ENCODE measurements at places on chromosomes 11 and 22.

DNA sequence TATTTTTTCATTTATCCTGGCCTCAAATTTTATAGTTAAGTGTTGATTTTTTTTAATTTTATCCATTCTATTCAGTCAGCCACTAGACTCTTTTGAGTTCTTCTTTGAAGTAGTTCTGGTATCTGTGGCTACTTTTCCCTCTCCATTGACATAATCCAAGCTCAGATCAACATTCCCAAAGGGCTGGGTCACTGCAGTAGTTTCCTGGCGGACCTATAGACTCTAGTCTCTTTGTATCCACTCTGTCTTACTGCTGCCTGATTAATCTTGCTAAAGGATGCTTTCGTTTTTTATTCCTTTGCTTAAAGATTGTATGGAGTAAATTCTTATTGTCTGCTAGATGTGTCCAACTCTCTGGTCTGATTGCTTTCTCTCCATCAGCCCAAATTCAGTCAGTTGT is 87.6 kb downstream of the UVRAG start:
- no peak for DNase-seq

GRCh38 chr11:100793525-100793924 is 106.4 kb downstream of the ARHGAP42 start:
- no peak for DNase-seq

GRCh38 chr11:17742019-17742418 is 7.4 kb downstream of the KCNC1 start:
- no peak for DNase-seq

- DNase-seq: no peak
Measured at GRCh38 chr22:37328017-37328416, 45.7 kb downstream of the CYTH4 start.

- DNase-seq: peak; percentile 56
Measured at GRCh38 chr22:43110927-43111623, 525 bp downstream of the BIK start.

DNA sequence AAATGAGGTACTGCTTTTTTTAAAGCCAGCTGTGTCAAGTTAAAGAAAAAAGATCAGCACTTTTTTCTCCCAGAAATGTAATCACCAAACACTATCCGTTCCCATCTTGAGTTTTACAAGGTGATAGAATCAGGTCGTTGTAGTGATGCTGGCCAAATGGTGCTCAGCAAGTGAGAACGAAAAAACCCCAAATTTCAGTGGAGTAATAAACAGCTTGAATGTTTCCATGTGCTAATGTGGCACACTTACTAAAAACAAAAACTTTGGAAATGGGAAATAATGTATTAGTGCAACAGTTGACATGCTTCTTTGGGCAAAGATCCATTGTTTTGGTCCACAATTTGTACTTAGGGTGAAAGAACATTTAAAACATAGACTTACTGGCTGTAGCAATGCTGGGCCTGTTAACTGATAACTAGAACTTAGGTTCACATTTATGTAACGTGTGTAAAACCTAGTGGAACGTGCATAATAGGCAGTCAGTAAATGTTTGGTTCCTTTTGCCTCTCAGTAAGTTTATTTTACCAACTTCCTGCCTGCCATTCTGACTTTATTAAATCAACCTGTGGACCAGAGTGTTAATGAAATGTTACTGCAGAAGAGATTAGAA is 15.4 kb upstream of the GDPD4 start:
- no peak for DNase-seq

GRCh38 chr11:75264356-75264755 is 23.8 kb downstream of the TPBGL start:
- no peak for DNase-seq

- no peak for DNase-seq
Measured at GRCh38 chr11:65207918-65208784, 26.4 kb downstream of the CAPN1 start.

- no peak for DNase-seq
Measured at GRCh38 chr11:7964873-7965272, 374 bp downstream of the NLRP10 start.

GRCh38 chr11:16796311-16796710 is 57.9 kb downstream of the C11orf58 start:
- no peak for DNase-seq

- DNase-seq: no peak
Measured at GRCh38 chr11:102306048-102306597, 11.2 kb upstream of the BIRC3 start.

- no peak for DNase-seq
Measured at GRCh38 chr11:27545035-27545434, 38.5 kb upstream of the LIN7C start.

- peak; percentile 64 for DNase-seq
Measured at GRCh38 chr11:70176940-70177689, 26.0 kb upstream of the FADD start.

- no peak for DNase-seq
Measured at GRCh38 chr11:1770061-1770460, 6.3 kb upstream of the CTSD start.

- DNase-seq: no peak
Measured at GRCh38 chr11:116110356-116110755, 606.1 kb upstream of the CADM1 start.

GRCh38 chr22:39205344-39206021 is 39.3 kb downstream of the PDGFB start:
- peak; percentile 64 for DNase-seq

DNA sequence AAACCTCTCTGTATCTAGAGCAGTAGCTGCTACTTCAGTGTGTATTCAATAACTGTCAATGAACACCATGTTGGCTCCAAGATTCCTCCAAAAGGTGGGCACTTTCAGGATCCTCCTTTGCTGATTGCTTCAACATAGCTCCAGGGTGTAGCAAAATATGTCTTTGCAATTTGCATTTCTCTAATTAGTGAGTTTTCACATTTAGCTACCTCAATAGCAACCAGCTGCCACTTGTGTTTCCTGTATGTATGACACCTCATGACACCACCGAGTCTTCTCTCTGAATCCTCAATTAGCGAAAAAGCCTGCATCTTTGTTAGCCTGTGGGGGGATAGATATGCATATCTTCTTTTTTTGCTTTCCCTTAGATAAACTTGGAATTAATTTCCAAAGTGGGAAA is 898.3 kb upstream of the FAT3 start:
- DNase-seq: no peak

GRCh38 chr11:93519179-93519578 is 24.0 kb downstream of the SMCO4 start:
- no peak for DNase-seq

DNA sequence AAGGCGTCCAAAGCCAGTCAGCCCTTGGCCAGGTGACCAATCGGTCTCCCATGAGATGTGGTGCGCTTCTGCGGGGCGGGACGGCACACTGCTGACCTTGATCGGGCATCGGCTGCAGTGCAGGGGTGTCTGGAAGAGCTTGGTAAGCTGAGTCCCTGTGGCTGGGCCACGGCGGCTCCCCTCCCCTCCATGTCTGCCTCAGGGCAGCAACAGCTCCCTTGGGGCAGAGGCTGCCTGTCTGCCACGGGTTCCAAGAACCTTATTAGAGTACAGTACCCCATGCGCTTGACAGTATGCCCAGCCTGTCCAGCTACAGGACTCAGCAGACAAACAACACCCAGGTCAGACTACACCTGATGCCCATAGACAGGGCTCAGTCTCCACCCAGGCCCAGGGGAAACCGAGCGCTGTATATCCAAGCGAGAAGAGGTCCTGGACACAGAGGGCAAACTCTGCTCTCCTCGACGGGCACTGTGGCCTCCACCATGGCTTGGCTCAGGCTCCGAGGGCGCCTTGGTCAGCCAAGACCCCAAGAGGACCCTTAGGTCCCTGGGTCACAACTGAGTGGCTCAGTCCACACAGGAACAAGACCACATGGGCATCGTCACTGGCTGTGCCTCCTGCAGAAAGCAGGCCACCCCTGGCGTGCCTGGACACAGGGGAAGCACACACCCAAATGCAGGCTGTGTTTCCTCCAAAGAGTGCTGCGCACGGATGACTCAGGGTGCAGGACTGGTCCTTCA is 18.9 kb downstream of the TSPAN32 start:
- no peak for DNase-seq

DNA sequence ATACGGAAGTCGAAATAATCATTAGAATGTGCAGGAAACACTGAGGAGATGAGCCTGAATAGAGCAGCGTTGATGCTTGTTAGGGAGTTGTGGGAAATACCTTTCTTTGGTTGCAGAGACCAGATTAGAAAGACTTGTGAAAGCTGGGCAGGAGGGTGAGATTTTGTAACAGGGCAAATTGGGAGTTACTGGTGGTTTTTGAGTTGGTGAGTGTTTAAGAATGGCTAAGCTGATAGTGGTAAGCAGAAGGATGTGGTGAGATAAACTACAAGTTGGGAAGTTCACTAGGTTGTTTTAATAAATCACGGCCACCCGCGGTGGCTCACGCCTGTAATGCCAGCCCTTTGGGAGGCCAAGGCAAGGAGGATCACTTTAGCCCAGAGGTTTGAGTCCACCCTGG is 34.4 kb downstream of the MCAM start:
- peak; percentile 52 for DNase-seq

DNA sequence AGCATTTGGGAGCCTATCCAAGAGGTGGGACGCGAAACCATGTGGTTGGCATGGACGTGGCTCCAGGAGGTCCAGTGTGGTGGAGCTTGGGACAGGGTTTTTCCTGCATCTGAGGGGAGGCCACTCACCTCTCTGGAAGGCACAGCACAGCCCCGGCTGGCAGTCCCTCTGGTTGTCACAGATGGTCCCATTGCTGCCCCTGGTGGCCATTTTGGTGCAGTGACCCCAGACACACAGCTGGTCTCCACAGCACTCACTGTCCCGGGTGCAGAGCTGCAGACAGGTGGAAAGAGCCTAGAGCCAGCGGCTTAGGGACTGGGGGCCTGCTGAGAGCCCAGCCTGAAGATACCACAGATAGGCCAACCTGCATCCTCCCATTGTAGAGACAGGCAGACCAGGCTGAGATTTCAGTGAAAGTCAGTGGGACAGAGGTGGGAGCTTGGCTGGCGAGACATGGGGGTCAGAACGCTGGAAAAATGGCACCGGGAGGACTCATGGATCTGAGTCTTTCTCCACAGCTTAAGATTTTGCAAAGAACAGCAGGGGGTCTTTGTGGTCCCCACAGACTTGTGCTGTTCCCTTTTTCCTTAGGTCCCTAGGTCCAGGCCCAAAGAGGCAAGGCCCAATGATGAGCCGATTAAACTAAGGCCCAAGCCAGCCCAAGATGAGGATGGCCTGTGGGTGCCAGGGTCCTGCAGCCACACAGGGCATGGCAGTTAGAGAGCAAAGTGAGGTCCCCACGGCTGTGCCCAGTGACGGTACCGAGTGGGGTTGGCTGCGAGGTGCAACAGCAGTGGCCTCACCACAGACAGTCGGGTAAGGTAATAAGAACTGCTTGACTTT is 41.4 kb downstream of the DKK3 start:
- DNase-seq: peak; percentile 52

DNA sequence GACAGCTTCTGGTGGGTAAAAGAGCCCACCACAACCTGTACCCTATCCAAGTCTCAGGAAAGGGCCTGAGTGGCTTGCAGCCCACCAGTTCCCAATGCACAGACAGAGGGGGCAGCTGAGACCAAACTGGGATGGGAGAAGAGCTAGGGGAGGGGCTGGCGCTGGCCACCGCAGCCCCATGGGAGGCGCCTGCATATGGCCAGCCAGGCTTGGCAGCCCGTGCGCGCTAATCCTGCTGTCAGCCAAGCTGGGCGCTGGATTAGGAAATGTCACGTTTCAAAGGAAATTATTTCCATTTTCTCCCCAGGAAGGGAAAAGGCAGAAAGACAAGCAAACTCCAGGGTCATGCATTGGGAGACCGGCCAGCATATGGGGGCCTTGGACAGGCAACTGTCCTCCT is 236.8 kb downstream of the BUD13 start:
- DNase-seq: no peak

GRCh38 chr11:123304828-123305466 is 109.9 kb upstream of the CLMP start:
- DNase-seq: peak; percentile 33

DNA sequence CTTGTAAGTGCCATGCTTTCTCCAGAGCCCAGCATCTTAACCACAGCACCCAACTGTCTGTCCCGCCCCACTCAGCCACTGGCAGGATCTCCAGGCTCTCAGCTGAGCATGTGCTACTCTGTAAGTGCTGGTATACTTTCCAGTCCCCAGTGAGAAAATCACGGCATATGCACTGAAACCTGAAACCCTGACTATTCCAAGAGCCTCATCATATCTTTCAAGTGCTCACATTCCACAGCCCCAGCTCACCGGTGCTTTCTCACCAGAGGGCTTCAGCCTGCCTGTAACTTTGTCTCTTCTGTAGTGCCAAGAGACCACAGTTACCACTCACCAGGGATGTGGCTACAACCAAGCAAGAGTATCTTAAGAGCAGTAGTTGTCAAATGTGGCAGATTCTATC is 24.4 kb upstream of the PAMR1 start:
- no peak for DNase-seq

DNA sequence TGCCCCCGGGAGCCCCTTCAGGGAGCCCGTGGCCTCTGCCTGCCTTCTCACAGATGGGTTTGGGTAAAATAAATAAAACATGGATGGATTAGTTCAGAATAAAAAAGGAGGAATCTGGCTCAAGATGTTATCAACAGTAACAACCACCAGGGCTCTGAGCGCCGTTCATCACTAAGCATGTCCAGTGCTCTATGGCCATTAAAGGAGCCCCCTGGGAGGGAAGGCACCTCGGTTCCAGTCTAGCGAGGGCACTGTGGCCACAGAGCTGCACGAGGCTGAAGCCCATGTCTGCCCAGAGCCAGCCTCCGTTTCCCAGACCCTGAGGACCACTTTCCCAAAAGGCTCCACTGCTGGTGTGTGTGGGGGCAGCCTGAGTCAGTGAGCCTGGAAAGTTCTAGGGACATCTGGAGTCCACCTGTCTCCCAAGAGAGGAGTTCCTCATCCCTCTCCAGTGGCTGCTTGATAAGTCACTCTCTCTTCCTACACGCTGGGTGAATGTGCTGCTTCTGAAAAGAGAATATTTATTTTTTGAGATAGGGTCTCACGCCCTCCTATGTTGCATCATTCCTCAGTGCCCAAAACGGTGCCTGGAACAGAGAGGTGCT is 614.6 kb downstream of the TBC1D22A start:
- no peak for DNase-seq

GRCh38 chr11:69244266-69244665 is 49.7 kb upstream of the MYEOV start:
- DNase-seq: no peak

DNA sequence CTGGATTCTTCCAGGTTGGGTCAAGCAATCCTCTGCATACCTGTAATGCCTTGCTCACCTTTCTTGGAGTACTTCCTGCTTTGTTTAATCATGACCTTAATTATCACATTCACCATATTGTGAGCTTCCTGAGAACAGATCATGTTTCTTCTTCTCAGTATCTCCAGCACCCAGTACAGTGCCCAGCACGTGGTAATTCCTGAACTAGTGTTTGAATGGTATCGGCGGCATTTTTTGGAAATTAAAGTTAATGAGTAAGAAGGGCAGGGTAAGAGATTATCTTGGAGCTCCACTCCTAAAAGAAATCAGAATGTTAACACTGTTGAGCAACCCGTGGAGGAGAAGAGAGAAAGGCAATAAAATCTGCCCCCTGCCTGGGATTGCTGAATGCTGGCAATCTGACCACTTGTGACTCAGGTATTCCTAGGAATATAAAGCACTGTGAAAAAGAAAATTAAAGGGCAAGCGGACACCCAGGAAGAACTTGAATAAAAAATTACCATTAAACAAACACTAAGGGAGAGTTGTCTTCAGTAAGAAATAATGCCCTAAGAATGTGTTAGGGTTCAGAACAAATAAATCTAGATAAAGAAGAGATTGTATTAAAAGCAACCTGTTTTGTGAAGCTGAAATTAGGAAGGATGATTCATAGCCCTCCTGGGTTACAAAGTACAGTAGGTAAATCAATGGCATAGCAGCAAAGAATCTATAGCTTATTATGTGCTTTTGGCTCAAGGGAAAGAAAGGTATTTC is 92.9 kb downstream of the PDHX start:
- DNase-seq: no peak

All from common myeloid progenitor, CD34-positive (primary cell).